ENCODE measurements at places on chromosomes 3 and 15. TPM values are rescaled to one million over a fixed set of nuclear protein-coding genes. Genes with fewer than 3 reads are reported as not detected.
A peak's percentile ranks its signal among the peaks of the same experiment; 100 is the strongest.

GRCh38 chr3:150292891-150293290, 115.2 kb upstream of the TSC22D2 start:
- DNase-seq = no peak

DNA sequence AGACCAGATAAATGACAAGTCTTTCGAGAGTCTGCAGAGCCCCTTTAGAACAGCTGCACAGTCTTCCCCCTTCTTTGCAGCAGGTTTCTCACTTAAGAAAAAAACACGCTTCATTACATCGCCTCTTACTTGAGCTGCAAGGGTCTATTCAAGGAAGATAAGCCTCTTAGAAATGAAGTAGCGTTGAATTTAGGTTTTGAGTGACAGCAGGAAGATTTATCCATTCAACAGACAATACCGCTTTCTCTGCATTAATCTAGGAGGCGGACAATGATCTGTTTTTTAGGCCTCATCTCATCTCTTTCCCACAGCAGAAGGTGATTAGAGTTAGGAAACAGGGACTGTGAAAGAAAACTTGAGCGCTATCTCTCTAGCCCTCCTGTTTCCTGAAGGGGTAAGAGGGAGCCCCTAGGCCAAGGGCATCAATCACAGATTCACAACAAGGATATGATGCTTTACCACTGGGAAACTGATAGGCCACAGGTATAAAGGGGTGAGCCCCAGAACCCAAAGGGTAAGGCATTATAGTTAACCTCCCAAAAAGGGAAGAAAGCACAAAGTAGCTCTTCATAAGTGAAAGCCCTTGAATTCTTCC, 84.3 kb downstream of the MECOM start:
- no peak for DNase-seq

DNA sequence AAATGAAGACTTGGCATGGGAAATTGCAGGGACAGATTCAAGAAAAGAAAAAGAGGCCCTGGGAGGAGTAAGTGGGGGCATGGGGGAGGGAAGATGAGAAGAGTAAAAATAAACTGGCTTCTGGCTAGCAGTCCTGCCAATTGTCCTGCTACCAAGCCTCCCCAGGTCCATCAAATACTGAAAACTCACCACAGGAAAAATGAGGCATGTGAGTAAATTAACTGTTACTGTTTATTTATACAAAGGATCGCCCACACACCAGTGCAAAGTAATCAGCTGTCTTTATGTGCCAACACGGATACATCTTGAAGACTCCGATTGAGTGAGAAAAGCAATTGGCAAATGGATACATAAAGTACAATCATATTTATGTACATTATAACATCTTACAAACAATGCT, 10.7 kb upstream of the KLHL25 start:
- no peak for DNase-seq

GRCh38 chr3:150372722-150373121, 35.4 kb upstream of the TSC22D2 start:
- no peak for DNase-seq

DNA sequence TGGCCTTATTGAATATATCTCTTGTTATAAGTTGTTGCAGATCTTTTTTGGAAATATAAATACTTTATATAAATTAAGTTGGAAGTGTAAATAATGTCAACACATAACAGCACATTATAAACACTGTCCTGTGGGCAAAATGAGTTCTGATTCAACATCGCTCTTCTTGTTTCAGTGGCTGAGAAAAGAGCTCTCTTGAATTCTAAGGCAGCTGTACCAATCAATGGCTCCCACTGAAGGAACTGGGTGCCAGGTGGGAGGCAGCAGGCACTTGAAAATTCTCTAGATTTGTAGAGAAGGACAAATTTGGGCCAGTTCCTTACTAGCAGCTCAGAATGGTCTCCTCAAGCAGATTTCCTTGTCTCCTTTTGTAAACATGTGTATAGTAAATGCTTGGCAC, 45.6 kb downstream of the CHST2 start:
- DNase-seq = no peak

DNA sequence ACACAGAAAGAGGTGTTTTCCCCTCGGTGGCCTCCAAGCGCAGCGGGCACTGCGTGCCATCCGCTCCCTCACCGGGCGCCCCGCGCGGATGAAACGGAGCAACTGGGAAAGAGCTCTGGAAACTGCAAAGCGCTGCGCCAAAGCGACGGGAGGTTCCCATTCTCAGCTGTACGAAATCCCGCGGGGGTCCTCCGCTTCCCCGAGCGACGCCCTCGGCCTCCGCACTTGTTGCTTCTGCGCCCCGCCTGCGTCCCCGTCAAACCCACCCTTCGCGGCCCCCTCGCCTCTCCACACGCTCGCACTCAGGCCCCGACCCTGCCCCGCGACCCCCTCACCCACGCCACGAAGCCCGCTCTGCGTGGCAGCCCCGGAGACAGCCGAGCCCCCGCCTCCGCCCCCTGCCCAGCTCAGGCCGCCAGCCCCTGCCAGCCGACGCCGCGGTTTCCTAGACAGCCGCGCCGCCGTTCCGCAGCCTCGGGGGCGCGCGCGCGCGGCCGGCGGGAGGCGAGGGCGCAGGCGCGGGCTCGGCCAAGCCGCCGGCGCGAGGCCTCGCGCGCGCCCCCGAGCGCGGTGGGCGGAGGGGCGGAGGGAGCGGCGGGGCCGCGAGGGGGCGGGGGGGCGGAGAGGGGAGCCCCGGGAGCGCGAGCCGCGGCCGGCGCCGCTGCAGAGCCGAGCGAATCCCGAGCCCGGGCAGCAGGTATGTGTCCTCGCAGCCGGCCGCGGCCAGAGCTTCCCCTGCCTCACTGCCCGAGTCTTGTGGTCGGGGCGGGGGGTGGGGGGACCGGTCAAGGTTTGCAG, at the start of gene TMEM266:
TMEM266 (plus strand) TSS at position 666 of the 798 bp plus-strand sequence. CDS start 74,279 bp downstream, outside the sequence.
- no peak for DNase-seq

- DNase-seq = peak; percentile 65
Observed at GRCh38 chr3:66021731-66022131, 17.0 kb downstream of the MAGI1 start.

GRCh38 chr3:128319741-128320141, 146.9 kb downstream of the DNAJB8 start:
- no peak for DNase-seq

DNA sequence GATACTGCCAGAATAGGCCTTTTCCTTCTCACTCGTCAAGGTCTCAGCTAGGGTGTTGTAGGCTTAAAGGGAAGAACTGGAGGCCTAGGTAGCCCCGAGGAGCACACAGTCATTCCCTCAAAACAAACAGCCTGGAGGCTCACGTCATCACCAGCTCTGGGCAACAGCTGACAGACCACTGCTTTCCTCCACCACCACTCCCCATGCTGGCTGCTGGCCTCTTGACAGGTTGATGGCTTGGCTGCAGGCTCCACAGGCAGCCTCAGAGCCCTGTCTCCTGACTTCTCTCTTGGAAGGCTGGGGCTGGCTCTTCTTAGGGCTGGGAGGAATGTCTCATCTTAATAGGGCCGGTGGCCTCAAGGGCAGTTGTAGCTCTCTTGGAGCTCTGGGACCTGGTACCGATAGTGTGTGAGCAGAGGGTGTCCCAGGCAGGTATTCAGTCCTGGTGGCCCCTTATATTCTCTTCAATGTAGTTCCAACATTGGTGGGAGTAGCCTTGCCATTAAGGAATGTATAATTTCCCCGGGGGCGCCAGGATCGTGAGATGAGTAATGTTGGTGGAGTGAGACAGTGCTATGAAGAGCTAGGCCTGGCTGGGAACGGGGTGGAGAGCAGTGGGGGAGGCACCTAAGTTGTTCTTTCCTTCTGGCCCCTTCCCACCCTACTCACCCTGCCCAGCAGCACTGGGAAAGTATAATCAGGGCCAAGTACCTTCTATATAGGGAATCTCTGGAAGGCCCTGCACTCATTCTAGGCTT, 6.1 kb upstream of the AP2M1 start:
- no peak for DNase-seq

- peak; percentile 36 for DNase-seq
Observed at GRCh38 chr15:77118882-77119321, 48.0 kb upstream of the TSPAN3 start.

GRCh38 chr3:55569033-55569599, 82.0 kb upstream of the WNT5A start:
- no peak for DNase-seq

DNA sequence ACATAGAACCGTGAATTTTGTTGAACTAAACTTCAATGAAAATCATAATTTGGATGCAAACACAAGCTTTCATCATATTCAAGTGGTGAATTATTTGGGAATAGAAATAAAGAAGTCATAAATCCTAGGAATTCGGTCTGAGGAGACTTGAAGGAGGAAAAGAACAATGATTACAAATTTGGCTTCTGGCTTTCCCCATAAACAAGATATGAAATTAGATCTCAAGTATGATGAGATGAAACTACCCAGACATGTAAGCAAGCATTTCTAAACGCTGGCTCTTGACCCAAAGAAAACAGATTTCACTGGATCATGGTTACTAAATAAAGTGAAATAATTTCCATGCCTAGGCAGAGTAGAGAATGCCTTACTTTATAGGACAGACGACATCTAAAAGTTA, 146.9 kb upstream of the LRTM1 start:
- no peak for DNase-seq

- peak; percentile 19 for DNase-seq
Observed at GRCh38 chr3:50436114-50436674, 67.2 kb downstream of the CACNA2D2 start.

DNA sequence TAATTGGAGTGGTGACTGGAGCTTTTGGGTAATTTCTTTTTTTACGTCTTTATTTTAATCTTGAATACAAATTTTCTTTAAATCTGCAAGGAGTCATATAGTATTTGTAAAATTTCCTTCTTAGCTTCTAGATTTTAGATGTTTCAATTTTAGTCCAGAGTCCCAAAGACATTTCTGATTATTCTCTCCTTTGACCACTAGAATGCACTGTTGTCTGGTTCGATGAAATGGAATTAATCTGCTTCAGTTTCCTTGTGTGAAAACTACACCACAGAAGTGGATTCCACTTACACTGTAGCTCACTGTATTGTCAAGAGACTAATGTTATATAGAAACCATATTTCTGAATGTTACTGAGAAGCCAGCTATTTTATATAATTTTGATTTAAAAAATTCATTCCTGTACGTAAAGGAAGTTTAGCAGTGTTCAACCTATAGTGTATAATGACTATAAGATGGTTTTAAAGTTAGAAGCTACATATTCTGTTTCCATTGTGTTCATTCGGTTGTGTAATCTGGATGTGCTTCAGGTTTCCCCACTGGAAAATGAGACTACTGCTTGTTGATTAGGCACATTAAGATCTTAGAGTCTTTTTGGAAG, 6.1 kb downstream of the GRAMD1C start:
- DNase-seq = no peak

- DNase-seq = no peak
Observed at GRCh38 chr3:49476563-49476962, 6.5 kb downstream of the DAG1 start.

DNA sequence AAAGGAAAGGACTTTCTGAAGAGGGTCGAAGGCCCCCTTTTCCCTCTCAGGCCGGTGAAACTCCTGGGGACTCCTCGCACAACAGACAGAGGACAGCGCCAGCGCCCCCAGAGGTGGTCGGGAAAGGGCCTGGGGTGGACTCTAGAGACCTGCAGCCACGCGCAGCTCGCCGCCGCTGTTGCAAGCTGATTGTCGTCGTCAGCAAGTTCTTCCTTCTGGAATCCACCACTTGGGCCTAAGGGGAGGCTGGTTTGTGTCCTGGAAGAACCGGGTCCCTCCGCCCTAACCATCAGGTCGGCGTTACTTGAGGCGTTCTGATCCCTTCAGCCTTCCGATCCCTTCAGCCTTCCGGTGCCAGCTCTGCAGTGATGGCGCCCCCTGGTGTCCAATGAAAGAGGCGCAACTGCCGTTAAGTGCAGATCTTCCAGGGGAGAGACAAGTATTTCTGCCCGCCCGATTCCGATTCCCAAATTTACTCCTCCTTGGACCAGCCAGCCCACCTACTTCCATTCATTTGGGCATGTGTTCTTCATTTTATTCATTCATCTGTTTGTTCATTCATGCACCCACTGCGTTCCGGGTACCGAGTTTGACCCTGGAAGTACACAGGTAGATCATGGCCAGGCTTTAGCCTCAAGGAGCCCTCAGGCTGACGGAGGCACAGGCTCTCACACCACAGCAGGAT, 77.2 kb upstream of the SLC6A11 start:
- DNase-seq = peak; percentile 43

DNA sequence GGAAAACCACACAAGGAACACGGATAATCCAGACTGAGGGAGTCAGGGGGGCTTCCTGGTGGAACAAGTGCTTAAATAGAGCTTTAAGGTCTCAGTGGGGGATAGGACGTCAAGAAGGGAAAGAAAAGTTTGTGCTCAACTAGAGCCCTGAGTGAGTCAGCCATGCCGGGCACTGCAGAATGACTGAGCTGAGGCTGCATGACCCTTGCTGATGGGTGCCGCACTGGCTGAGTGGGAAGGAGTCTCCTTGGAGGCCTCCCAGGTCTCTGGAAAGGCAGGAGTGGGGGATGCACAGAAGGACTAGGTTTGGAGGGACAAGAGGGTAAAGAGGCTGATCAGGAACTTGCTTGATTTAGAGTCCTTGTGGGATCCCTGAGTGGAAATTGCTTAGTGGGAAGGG, 150.3 kb downstream of the RPLP1 start:
- DNase-seq = no peak

DNA sequence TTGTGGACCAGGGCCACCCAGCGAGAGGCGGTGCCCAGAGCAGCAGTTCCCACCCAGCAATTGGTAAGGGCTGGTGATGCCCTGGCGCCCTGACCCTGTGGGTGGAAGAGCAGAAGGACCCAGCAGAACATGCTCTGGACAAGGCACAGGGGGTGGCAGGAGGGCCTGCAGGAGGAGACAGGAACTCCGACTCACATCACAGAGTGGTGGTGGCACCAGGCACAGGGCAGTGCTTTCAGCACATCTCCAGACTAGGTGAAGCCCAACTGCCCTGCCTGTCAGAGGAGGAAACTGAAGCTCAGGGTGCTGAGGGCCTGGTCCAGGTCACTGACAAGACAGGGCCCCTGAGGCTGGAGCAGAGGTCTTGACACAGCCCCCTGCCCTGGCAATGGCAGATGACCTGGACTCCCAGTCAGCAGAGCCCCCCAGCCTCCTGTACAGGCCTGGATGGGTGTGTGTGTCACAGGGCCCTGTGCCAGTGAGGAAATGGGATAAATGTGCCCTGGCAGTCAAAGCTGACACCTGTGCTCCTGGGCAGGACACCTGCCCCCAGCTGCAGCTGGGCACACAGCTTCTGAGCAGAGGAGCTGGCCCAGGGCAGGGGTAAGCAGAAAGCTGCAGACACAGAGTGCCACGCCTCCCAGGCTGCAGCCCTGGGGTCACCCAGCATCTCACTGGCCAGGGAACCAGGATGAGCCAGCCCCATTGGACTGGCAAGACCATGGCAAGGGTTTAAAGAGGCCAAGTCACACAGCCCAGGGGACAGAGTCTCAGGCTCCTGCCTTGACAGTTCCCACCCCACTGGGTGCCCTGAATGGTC, 11.4 kb downstream of the KLF15 start:
- DNase-seq = no peak

- no peak for DNase-seq
Observed at GRCh38 chr3:128083396-128083795, 31.2 kb downstream of the SEC61A1 start.

GRCh38 chr3:114442246-114442645, 148.4 kb downstream of the TIGIT start:
- no peak for DNase-seq

DNA sequence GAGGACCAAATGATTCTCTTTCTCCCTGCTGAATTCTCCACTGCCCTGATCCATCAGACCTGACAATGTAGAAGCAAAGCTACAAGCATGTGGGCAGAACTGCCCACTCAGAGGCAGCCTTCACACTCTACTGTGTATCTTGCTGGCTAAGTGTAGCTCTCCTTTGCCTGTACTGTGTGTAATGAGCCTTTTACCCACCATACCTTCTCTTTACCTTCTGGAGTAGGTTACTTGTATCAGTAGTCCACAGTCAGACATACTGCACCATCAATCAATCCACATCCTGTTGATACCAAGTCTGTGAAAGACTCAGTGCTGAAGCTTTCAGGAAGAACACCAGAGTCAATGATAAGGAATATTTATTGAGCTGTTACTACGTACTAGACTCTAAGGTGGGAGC, 440.7 kb upstream of the ARHGEF26 start:
- no peak for DNase-seq

DNAH12 gene
- total RNA-seq = not detected

Data from HCT116 (cell line).